NCI-H2081 treated with DMSO at 0.1 percent for 48 hours (cell line): ENCODE measurements at places on chromosomes 3 and 15.

GRCh38 chr3:130426206-130426605, 80.7 kb downstream of the COL6A5 start:
- DNase-seq, result no peak

GRCh38 chr3:134148534-134148933, 102.1 kb downstream of the RYK start:
- DNase-seq, result no peak

- no peak for DNase-seq
These were observed 19.5 kb upstream of the THRB start for GRCh38 chr3:24514119-24514518.

- DNase-seq, result no peak
These were observed 267.9 kb upstream of the THBS1 start for GRCh38 chr15:39312984-39313383.

DNA sequence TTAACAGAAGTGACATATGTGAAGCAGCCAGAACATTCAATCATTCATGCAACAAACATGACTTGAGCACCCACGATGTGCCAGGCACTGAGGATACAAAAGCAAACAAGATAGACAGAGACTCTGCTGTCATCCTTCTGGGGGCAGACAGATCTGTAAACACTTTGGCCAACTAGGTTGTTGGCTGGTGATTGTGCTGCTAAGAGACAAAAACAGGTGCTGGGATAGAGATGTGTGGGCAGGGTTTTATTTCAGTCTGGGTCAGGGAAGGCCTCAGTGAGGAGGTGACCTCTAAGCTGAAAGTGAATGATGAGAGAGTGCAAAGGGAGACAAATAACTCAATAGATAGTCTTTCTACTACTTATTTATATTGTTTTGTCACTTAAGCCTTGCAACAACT, 147.0 kb upstream of the VEPH1 start:
- DNase-seq, result no peak

- no peak for DNase-seq
These were observed 77.0 kb upstream of the GBE1 start for GRCh38 chr3:81838457-81838856.

DNA sequence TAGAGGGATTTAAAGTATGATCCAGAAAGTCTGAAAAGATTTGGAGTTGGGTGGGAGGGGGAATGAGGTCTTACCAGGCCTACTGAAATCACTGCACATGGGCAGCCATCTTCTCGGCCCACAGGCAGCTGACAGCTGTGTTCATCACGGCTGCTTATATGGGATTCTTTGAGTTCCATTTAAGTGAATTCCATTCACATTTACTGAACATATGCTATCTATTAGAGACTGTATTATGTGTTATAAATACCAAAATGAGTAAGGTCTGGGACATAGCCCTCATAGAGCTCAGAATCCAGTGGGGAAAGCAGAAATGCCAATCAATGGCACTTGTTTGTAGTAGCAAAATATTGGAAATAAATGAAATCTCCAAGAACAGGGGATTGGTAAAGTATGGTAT, 91.1 kb downstream of the TRIM42 start:
- no peak for DNase-seq

DNA sequence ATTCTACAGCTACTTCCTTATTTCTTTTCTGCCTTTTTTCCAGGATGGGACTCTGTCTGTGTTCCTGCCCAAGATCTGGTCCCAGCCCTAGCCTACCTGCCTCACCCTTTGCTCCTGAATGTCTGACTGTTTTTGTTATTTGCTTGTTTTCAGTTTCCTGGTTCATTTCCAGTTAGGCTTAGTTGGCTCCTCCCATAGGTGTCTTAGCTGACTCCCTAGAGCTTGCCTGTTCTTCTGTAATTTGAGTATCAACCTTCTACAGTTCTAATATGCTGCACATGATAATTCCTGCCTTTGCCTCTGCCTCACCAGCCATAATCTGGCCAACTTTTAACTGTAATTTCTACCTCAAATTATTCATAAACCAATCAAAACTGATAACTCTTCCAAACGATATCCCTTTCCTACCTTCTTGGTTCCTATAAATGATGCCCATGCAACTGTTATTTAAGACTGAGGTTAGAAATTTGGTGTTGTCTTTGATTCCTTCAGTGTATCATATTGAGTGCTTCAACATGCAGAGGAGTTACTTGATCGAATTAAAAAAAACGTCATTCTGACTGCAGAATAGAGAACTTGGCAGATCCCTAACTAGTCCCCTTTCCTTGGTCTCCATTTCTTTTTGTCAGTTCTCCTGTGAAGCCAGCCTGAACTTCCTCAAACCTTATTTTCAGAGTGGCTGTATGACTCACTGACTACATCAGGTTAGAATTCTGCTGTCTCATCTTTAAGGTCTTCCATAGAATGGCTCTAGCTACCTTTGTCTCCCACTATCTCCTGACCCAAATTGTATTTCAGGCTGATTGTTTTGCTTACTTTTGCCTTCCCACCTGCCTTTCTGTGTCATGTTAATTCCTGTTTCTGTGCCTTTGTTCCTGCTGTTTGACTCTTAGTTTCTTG, 8.4 kb downstream of the GOLM2 start:
- DNase-seq, result no peak

GRCh38 chr3:188000361-188000861, 153.5 kb upstream of the LPP start:
- peak; percentile 59 for DNase-seq

DNA sequence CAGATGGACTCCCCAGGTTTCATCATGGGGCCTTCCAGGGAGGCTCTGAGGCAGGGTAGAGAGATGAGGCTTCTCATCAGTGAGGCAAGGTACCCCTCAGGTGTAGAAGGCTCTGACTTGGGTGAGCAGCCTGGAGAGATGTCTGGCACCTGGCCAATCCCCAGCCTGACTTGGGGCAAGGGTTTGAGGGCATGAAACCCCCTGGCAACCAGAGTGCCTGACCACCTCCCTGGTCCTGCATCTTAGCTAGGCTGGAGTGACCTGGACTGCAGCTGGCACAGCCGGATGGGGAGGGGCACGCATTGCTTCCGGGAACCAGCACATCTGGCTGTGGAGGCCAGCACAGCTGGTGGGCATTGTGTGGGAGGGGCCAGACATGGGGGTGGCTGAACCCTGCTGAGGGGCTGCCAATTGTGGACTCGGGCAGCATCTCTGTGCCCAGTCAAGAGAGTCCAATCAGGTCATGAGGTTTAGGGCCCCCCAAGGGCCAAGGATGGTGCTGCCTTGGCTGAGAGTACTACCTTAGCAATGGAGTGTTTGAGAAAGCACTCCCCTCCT, 1.9 kb downstream of the ZBTB47 start:
- no peak for DNase-seq

- DNase-seq, result no peak
These were observed 245.2 kb downstream of the CD47 start for GRCh38 chr3:107845380-107846278.

- DNase-seq, result no peak
These were observed 51.9 kb downstream of the SCN5A start for GRCh38 chr3:38597502-38598060.

GRCh38 chr15:74060251-74060650, 22.1 kb downstream of the GOLGA6A start:
- no peak for DNase-seq

DNA sequence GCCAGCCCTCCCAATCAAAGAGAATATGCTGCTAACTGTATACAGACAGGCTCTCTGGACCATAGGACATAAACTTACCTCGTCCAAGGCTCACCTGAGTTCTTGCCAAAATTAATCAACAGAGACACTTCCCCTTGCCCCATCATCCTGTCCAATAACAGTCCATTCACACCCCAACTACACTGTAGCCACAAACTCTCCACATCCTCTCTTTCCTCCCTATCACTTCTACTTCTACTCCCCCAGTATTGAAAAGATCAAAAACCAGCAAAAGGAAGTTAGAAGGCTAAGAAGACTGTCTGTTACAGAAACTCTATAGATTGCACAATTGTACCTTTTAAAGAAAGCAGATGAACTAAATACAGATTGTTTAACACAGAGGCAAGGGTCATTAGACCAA, 133.5 kb upstream of the STT3B start:
- no peak for DNase-seq

DNA sequence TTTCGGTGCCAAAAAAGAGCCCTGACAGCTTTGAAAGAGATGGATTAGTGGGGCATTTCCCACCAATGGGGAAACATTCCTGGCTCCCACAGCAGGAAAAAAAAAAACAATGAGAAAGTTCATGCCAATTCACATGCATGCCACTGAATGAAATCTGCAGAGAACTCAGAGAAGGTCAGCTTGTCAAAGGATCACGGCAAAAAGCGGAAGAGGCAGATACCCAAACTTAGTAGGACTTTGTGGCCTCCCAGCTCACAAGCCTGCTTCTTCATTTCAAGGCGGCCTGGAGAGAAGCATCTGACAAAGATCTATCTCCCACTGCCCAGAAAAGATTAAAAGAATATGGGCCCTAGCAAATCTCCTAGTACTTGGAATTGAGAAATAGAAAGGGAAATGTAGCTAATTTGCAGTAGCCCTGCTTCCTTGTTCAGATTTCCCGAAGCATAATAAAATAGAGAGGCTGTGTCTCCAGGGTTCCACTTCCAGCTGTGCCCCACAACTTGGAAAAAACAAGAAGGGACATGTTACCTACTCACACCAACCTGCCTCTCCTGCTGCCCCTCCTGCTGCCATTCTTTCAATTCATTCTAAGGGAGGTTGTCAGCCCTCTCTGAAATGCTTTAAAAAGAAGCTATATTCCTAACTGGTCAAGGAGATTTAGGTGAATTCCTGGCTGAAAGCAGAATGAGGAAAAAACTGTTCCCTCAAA, 170.4 kb downstream of the FHIT start:
- no peak for DNase-seq

DNA sequence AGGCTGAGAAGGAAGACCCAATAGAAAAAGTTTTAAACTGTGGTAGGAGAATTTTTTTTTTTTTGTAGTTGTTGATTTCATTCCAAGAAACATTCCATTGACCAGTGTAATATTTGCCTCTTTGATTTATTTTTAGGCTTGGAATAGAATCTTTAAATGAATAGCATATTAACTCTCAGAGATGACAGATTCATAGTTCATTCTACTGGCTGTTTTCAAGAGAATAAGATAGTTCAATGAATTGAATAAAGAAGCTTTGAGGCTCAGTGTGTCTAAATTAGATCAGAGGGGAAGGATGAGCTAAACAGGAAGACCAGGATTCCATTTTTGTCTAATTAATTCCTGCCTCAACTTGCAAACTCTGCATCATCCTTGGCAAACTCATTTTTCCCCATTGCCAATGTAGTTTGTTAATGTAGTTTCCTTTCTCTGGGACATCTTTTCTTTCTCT, 98.4 kb downstream of the NAALADL2 start:
- DNase-seq, result no peak
